GM13977 (cell line): ENCODE measurements at places on chromosomes 16 and 17.
A peak's percentile ranks its signal among the peaks of the same experiment; 100 is the strongest.

GRCh38 chr17:48123776-48124388 is 16.3 kb downstream of the SNX11 start:
- DNase-seq, result no peak

DNA sequence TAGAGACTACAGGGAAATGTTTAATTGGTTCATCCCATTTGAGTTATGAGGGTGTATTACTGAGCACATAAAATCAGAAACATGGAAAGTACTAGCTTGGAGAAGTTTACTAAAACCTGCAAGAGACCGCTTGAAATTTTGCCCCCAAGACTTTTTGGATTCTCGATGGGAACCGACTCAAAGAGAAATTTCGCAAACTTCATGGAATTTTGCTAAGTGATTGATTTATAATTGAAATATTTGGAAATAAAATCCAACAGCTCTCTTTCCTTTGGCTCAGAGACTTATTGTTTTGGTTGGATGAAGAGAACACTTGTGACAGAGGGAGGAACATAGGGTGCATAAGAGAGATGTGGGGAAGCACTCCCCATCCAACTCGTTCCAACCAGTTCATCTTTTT is 574.4 kb downstream of the WWOX start:
- DNase-seq, result no peak

- DNase-seq, result no peak
Measured at GRCh38 chr16:48001324-48001895, 154.4 kb downstream of the ABCC12 start.

GRCh38 chr17:58337210-58337599 is 8.6 kb upstream of the TSPOAP1 start:
- no peak for DNase-seq

GRCh38 chr16:8530752-8531384 is 59.4 kb downstream of the TMEM114 start:
- no peak for DNase-seq

GRCh38 chr16:1991948-1992703 is 2.4 kb downstream of the SYNGR3 start:
- peak; percentile 100 for DNase-seq

DNA sequence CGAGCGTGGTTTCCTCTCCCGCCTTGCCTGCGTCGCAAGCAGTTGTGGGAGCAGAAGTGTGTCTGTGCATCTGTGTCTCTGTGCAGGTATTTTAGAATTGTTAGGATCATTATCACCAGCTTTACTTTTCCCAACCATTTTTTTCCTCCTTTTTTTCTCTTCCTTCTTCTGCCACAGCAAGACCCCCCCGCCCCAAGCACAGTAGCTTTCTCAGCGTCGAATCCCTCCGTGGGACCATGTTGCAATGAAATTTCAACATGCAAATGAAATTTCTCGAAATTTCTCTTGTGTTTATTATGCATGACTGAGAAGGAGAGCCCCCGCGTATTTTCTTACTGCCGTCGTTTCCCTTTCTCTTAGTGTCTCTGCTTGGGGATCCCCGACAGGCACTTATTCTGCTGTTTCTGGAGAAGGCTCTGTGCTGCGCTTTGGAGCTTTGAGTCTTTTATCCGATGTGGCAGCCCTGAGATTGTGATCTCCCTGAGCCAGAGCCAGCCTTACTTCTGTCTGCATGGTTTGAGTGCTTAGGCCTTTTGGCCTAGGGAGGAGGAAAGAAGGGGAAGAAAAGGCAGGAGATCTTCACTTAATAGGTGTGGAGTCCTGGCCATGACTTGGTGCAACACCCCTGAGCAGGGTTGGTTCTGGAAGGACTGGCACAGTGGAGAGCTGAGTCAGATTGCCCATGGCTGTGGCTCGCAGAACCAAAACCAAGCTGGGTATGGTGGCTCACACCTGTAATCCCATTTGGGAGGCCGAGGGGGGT is 5.0 kb downstream of the ARMC7 start:
- DNase-seq, result peak; percentile 73
